AG09309 (cell line): ENCODE measurements at places on chromosomes 3 and 15.

GRCh38 chr15:67944010-67944641 lies 104.3 kb upstream of the RNU6-1 start:
- DNase-seq: no peak

DNA sequence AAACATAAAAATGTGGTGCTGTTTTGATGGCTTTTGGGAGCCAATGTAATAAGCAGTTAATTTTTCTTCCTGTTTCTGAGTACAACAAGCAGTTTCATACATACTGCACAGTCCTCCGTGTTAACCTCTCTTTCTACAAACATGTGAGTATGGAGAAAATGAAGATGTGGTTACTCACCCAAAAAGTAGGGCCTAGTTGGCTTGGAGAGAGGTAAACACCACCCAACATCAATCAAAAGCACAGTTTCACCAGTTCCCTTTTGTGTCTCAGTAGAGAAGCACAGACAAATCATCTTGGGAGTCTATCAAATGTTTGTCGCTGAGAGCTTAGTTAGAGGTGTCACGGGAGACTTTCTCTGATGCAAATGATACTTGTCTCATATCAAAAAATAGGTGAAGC lies 320.2 kb downstream of the UNC13C start:
- no peak for DNase-seq

- DNase-seq: no peak
These were observed 121.3 kb downstream of the CD47 start for GRCh38 chr3:107969525-107969924.

- no peak for DNase-seq
These were observed 73.6 kb upstream of the CGNL1 start for GRCh38 chr15:57302640-57303257.

- DNase-seq: no peak
These were observed 32.2 kb downstream of the HGD start for GRCh38 chr3:120649830-120650233.

GRCh38 chr15:34292621-34293020 lies 45.0 kb downstream of the SLC12A6 start:
- DNase-seq: no peak

DNA sequence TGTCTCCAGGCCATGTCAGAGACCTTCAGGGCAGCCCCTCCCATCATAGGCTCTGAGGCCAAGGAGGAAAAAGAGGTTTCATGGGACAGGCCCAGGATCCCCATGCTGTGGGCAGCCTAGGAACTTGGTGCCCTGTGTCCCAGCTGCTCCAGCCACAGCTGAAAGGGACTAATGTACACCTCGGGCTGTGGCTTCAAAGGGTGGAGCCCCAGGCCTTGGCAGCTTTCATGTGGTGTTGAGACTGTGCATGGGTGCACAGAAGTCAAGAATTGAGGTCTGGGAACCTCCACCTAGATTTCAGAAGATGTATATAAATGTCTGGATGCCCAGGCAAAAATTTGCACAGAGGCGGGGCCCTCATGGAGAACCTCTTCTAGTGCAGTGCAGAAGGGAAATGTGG lies 6.6 kb upstream of the SSR3 start:
- DNase-seq: no peak

- no peak for DNase-seq
These were observed 77.8 kb upstream of the TAMM41 start for GRCh38 chr3:11924518-11924917.

DNA sequence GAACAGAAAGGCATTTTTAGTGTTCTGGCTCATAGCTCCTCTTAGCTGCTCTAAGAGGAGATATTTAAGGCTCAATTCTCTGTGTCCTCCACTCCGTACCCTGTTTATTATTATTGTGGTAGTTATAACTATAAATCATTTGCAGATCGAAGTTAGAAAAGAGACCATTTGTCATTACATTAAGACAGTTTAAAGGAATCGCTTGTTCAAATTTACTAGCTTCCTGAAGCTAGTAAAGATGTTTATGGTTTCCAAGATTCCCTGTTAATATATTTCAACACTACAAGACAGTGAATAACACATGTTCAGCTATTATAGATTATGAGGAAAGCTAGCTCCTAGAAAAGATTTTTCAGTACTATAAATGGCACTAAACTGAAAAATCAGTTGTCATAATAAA lies 12.6 kb downstream of the ATXN7 start:
- DNase-seq: peak; percentile 16

- DNase-seq: no peak
These were observed 39.0 kb downstream of the CHDH start for GRCh38 chr3:53807117-53807810.

- no peak for DNase-seq
These were observed 331 bp downstream of the RNU6-1 start for GRCh38 chr15:67839499-67839928.

- peak; percentile 70 for DNase-seq
These were observed 66.5 kb upstream of the BCL6 start for GRCh38 chr3:187811585-187812250.

DNA sequence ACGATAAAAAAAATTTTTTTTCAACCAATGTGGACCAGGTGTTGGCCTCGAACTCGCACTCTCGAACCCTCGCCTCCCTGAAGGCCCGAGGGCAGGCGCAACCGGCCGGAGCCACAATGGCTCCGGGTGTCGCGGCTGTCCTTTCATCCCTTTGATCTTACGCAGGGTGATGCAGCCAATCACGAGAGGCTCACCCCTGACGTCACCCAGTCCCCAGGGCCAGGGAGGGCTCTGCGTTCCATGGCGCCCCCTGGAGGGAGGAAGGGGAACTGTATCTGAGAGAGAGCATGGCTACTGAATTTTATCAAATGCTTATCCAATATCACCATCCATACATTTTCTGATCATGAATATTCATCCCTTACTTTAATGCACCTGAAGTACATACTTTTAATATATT lies 15.4 kb upstream of the GMNC start:
- DNase-seq: no peak

GRCh38 chr3:23365066-23365465 lies 161.9 kb downstream of the UBE2E2 start:
- DNase-seq: no peak

DNA sequence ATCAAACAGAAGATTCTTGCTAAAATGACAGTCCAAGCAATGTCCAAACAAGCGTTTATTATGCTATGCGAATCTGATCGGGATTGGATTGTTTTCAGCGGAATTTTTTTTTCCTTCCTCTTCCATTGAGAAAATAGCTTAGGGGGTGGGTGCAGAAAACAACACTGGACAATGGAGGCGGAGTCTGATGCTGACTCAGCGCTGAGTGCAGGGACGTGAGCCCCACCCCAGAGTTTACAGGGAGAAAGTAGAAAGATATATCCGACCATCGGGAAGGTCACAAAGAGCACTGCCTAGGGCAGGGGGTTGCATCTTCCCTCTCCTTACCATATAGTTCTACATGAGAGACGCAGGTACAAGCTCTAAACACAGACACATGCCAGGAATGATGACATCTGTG lies 117.0 kb downstream of the FOXP1 start:
- no peak for DNase-seq

DNA sequence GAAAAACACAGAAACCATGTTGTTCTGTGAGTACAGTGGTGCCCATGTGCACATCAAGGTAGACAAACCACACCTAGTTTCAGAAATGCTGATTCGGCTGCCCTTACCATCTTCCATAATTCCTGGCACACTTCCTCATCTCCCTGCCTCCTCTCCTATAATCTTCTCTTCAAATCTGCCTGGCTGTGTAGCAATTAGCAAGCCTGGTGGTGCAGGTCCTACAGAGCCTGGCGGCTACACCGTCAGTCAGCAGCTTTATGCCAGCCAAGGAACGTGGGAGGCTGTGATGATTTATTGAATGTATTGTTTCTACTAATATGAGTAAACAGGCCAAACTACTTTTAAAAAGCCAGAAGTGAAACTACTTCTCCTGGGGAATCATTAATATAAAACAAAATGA lies 106.8 kb downstream of the SEMA6D start:
- DNase-seq: no peak

DNA sequence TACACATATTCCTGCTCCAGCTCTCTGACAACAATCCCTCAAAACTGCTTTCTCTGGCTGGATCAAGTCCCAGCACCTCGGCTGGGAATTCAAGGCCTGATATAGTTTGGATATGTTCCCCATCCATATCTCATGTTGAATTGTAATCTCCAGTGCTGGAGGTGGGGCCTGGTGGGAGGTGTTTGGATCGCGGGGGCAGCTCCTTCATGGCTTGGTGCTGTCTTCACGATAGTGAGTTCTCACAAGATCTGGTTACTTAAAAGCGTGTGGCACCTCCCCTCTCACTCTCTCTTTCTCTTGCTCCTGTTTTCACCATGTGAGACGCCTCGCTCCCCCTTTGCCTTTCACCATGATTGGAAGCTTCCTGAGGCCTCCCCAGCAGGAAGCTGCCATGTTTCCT lies 47.4 kb upstream of the SYN2 start:
- DNase-seq: no peak

- DNase-seq: no peak
These were observed 180.5 kb downstream of the TAFA4 start for GRCh38 chr3:68751888-68752287.

DNA sequence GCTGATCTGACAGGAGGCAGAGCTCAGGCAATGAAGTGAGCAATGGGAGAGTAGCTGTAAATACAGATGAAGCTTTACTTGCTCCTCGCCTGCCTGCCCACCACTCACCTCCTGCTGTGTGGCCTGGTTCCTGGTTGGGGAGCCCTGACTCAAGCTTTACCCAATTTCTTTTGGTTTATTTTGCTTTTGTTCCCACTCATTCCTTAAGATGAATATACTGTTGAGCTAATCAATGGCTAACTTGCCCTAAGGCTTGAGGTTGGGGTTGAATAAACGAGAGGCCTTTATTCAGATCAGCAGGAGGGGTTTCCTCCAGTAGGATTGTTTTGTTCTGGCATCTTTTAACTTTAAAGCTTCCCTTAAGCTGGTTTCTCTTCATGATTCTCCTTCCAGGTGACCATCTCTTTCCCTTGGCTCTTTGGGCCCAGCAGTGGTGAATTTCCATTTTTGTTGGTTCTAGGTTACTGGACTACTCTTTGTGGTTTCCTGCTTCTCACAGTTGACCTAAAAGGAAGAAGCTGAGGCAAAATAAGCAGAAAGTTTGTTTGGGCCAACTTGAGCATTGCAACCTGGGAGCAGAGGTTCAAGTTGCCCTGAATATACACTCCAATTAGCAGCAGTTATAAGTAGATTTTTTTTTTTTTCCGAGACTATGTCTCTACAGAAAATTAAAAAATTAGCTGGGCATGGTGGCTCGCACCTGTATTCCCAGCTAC lies 44.4 kb downstream of the STARD9 start:
- DNase-seq: no peak

DNA sequence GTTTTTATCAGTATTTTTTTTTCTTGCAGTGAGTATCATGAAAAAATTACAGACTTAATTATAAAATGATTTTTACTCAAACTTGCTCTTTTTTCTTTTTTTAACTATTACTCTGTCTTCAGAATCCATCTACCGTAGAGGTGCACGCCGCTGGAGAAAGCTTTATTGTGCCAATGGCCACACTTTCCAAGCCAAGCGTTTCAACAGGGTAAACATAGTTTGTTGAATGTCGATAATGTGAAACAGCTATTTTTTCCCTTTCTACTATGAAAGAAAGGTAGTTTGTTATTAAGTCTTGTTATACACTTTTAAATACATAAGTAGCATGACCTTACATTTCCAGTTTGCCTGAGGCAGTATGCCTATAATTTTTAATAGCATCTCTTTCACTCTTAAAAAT lies 45.6 kb downstream of the PRKCI start:
- DNase-seq: no peak

DNA sequence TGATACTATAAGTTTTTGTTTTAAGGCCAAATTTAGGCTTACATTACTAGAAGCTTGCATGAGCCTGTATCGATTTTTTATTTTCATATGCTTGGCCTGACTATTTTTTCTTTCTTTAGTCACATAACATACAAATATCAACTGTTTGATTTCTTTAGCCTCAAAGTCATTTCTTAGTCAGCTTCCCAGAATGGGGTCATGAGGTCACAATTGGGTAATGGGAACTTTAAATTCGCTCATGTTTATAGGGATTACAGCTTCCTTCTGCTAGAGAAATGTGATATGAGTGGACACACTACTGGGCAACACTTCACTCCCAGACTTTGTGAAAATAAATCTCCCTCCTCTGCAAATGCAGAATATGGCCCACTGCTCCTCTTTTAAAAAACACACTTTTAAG lies 9.1 kb upstream of the TIPARP start:
- no peak for DNase-seq

DNA sequence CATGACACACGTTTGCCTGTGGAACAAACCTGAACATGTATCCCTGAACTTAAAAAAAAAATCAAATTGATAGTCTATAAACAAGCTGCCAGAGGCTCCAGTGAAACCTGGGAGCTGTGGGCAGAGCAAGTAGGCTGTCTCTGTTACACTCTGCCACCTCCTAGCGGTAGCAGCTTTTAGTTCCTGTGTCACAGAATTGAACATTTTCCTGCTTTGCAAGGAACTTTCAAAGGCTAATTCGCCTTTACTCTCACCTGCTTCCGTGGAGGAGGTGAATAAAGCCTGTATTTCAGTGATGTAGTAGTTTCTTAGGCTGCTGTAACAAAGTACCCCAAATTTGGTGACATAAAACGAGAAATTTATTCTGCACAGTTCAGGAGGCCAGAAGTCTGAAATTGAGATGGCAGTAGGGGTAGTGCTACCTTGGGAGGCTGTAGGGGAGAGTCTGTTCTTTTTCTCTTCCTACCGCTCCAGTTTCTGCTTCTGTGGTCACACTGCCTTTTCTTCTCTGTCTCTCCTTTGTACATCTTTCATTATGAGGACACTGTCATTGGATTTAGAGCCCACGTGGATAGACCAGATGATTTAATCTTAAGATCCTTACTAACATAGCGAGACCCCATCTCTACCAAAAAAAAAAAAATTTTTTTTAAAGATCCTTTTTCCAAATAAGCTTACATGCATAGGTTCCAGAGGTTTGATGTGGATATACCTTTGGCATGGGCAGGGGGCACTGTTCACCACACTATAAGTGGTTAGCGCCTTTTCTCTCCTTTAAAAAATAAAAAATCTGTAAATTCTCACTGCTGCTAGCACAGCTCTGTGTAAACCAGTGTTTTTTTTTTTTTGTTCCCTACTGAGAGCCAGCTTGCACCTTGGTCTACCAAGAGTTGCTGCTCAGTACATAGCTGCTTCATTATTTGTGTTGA lies 25.3 kb downstream of the FBXO22 start:
- DNase-seq: no peak

GRCh38 chr3:131328721-131329120 lies 52.9 kb upstream of the NUDT16 start:
- no peak for DNase-seq

DNA sequence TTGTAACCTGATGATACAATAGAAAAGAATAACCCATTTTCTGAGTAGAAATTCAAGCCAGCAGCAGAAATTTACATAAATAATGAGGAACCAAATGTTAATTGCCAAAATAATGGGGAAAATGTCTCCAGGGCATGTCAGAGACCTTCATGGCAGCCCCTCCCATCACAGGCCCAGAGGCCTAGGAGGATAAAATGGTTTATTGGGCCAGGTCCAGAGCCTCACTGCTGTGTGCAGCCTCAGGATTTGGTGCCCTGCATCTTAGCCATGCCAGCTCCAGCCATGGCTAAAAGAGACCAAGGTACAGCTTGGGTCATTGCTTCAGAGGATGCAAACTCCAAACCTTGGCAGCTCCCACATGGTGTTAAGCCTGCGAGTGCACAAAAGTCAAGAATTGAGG lies 352.1 kb upstream of the MEIS2 start:
- DNase-seq: no peak

GRCh38 chr15:77097248-77097721 lies 26.4 kb upstream of the TSPAN3 start:
- DNase-seq: no peak

- no peak for DNase-seq
These were observed 239.5 kb downstream of the CHL1 start for GRCh38 chr3:436053-436452.

- no peak for DNase-seq
These were observed 22.2 kb upstream of the TRIM42 start for GRCh38 chr3:140655678-140656077.

- no peak for DNase-seq
These were observed 28.9 kb downstream of the ZXDC start for GRCh38 chr3:126446791-126447190.
